ENCODE measurements at places on chromosomes 2 and 18. TPM values are rescaled to one million over a fixed set of nuclear protein-coding genes. Genes with fewer than 3 reads are reported as not detected.

Gene KANSL1L
- 12.7 TPM for total RNA-seq

DNA sequence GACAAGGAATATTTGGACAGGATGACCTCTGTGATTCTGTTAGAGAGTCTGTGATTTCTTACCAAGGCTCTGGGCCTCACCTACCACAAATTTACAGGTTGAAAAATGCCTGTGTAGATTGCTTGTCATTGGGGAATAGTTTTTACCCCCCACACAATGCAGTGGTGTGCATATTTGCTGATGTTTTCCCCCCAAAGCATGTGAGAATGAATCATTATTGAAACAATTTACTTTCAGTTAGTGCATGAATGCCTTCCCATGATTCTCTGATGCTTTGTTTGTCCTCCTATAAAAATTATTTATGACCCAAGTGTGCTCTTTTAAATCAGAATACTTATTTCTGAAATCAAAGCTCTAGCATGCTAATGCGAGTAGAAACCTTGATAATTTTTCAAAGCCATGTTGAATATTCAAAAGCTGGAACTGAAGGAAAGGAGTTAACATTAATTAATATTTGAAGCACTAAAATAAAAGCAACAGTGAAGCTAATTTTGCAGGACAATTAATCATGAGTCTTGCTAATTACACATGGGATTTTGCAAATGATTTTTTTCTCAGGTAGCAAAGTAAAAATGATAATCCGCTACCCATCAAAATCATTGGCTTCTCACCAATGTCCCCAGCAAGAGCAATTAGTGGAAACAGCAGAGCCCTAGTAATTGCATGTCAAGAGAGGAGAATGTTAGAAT is 361.2 kb upstream of the HNRNPA3 start:
- no peak for DNase-seq

DNA sequence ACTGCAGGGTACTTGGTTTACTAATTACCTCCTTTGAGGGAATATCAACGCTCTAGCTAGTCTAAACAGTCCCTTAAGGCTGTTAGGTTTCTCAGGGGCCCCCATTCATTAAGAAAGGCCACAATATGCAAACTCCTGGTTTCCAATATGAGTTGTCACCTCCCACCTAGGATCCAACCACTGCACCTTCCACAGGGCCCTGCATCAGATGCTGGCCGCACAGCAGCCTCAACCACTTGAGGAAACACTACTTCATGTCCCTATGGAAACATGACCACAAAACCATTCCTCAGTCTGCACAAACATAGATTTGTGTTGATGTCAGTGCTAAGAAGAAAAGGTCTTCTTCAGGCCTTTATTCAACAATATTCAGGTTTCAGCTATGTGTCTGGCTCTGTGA is 40.9 kb downstream of the STAT4 start:
- no peak for DNase-seq

DNA sequence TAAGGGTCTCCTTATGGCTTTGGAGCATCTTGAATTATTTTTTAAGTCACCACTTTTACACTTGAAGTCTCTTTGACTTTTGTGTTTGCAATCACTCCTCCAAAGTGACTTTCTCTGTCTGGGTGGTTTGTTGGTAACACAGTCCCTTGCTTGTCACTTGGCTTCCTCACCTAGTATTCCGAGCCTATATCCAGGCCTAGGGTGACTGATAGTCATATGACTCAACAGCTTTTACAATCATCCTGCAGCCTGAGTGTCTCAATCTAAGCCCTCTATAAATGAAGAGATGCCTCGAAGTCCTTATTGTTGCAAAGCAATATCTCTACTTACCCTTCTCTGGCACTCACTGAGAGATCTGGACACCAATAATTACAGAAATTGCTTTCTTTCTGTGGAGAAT is 53.9 kb upstream of the SETBP1 start:
- DNase-seq: no peak

GRCh38 chr2:10042301-10043161 is 819 bp upstream of the KLF11 start:
- DNase-seq: peak; percentile 92

GRCh38 chr2:52074130-52074719 is 1042.3 kb upstream of the NRXN1 start:
- DNase-seq: no peak

DNA sequence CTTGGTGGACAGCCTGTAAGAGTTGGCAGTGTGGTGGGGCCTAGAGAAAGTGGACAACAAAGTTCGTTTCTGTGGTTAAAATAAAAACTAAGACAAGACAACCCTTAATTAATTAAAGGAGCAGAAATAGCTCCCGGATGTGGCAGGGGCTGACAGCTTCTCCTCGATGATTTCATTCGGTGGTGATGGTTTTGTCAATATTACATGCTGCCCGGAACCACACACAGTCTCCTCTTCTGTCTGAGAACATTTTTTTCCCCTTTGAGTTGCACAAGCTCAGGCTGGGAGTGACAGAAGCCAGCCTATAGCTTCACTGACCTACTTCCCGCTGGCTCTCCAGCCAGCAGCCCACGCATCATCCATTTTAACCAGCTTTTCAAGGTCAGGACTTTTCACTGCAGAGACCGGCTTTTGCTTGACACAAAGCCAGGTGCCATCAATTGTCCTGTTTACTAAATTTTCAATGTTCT is 378.8 kb downstream of the SLC4A3 start:
- DNase-seq: no peak

DNA sequence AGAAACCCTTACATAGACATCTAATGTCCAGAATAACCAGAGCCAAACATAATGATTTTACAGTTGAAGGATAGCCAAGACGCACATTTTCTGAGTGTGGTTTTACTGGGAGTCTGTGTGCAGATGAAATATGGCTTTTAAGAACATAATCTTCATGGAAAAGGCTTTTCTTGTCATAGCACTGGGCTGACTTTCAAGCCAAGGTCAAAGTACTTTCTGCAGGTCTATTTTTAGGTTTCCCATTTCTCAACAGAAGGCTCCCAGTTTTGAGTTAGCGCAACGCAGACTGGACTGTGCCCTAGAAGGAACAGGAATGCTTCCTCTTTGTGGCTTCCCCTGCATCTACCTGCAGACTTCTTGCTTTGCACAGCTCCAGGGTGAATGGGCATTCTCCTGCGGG is 92.3 kb upstream of the UPP2 start:
- no peak for DNase-seq

GRCh38 chr2:84815146-84815545 is 65.7 kb downstream of the TRABD2A start:
- DNase-seq: no peak

GRCh38 chr18:9482790-9483189 is 7.5 kb downstream of the RALBP1 start:
- DNase-seq: no peak

Gene MALT1
- 8.1 TPM for total RNA-seq

DNA sequence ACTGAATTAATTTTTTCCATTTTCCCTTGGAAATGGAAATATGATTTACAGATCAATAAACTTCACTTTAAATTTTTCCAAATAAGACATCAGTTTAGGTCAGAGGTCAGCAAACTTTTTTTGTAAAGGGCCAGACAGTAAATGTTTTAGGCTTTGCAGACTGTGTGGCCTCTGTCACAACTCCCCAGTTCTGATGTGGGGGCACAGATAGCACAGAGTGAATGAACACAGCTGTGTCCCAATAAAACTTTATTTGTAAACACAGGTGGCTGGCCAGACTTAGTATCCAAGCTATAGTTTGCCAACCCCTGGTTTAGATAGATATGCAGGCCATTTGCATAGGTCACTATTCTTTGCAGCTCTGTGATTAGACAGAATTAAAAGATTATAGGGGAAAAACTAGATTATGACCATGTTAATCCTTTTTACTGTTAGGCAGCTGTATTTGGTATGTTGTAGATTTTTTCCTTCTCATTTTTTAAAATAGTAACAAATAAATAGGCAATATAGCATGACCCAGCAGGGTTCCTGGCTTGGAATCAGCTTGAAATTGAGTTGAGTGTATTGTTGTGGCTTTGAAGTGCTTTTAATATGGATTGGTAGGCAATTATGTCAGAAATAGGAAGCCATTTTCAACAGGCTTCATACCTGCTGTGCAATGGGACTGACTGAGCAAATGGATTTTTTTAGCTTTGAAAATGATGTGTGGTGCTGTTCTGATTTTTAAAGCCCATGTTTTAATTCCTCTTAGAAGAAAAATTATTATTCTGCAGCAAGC is 59.7 kb downstream of the WDSUB1 start:
- DNase-seq: no peak

DNA sequence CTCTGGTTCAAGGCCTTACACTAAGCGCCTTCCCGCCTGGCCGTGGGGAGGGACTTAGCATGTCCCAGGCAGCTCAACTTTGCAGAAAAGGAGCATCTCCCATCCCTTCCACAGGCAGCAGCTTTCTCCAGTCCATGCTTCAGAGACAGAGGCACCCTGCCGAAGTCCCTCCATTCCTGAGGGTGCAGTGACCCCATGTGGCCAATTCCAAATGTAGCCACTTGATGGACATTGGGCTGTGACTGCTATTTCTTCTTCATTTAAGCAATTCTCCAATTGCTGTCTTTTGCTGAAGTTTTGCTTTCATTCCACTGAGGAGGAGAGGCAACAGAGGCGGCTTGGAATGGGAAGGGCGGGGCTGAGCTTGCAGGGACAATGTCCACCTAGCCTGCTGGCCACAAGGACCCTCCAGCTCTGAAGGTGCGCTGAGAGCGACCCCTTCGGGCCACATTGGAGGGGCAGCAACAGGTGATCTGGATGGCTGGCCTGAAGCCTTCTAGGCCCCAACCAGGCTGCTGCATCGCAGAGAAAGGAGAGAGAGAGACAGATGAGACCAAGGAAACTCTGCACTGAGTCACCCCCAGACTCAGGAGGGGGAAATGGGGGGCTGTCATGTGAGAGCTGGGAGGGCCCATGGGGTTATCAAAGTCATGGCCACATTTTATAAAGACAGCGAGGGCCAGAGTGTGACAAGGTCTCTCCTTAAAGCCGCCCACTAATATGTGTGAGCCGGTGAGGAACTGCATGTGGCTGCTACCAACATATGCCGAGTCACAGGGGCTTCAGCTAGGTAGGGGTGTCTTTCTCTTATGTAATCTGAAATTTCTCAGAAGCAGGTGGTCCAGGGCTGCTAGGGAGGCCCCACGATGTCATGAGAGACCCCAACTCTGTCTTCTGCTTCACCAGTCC is 61.3 kb downstream of the LONRF2 start:
- peak; percentile 61 for DNase-seq

DNA sequence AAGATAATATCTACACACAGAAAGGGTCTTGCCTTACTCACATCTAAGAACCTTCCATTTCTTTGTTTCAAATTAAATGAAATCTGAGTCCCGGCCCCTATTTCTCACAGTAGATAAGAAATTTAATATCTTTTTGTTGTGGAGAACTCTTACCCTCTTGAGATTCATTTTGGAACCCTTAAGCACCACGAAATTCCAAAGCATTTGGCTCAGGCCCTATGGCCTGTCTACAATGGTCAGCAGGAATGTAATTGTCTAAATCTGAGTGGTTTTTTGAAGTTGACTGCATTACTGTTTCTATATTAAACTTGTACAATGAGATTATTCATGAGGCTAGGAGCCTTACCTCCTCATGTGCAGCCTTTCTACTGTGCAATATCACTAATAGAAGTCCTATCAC is 723.3 kb downstream of the TSN start:
- DNase-seq: no peak

DNA sequence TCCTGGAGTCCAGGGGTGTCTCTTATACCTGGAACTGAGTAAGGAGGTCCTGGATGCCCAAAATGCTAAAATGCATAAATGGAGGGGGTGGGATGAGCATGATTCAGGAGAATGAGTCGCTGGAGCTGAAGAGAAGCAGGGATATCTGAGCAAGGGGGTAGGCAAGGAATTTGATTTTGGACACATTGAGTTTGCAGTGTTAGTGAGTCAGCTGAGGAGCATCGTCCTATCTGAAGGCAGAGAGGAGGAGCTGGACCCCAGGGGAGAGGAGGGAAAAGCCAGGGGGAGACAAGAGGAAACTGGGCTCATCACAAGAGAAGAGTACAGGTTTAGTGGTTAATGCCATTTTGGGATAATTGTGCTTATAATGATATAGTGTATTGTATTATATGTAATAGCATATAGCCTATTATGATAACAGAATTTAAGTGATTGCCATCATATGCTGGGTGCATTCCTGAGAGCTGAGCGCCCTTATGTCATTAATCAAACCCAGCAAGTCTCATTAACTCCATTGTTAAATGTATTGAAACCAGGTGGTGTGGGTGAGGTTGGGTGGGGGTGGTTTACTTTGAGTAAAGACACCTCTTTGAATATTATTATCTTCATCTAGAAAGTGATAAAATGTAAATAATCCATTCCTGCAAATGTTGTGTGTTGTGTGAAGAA is 12.4 kb downstream of the EHD3 start:
- no peak for DNase-seq

DNA sequence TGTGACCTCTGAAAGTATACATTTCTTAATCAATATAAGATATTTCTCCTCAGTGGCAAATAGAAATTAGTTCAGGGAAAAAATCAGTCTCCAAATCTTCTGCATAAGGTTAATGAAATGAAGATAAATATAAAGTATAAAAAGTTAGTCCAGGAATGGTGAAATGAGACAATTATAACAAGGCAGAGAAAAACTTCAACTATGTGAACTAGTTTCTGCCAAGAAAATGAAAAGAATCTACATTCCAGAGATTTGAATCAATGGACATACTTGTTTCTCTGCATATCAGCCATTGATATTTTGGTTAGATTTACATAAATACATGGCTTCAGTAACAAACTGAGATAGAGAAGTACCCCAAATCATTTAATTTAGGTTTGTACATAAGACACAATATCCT is 249.0 kb downstream of the EXOC6B start:
- DNase-seq: no peak

Gene GFPT1
- total RNA-seq: 90.3 TPM

Gene CCDC74B
- 0.67 TPM for total RNA-seq

Gene NPPC
- total RNA-seq: 2.7 TPM

Gene GPR17
- total RNA-seq: not detected

DNA sequence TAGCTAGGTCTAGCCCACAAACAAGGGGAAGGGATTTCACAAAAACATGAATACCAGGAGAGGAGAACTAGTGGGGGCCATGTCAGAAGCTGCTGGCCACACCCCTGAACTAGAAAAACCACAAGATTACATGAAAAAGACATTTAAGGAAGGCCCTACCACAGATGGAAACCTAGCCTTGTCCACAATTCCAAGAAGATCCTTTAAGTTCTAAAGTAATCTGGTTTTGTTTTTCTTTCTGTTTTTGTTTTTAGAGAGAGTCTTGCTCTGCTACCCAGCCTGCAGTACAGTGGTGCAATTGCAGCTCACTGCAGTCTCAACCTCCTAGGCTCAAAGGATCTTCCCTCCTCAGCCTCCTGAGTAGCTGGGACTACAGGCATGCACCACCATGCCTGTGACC is 34.2 kb upstream of the CAB39 start:
- DNase-seq: no peak

DNA sequence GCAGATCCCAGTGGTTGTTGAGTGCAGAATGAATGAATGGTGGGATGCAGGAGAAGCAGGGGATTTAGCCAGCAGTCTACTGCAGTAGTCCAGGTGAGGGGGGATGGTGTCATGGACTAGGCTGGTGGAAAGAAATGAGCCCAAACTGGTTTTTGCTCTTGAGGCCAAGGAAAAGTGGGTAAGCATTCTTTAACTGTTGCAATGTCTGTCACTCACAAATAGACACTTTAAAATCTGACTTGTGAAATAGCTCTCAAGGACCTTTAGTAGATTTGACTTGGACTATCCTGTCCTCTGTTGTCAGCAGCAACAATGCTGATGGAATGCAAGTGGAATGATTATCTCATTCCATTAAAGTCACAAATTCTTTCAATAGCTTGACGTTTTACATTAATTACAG is 37.5 kb upstream of the STK17B start:
- no peak for DNase-seq

- no peak for DNase-seq
Observed at GRCh38 chr2:111667542-111668273, 216.3 kb downstream of the ANAPC1 start.

Gene CD8A
- 0.40 TPM for total RNA-seq

- DNase-seq: peak; percentile 10
Observed at GRCh38 chr2:32358111-32358482, 1.3 kb downstream of the BIRC6 start.

Gene SGPP2
- 10.3 TPM for total RNA-seq

All from heart right ventricle (tissue), 16 donors.